ENCODE measurements at places on chromosomes 1 and 21.

DNA sequence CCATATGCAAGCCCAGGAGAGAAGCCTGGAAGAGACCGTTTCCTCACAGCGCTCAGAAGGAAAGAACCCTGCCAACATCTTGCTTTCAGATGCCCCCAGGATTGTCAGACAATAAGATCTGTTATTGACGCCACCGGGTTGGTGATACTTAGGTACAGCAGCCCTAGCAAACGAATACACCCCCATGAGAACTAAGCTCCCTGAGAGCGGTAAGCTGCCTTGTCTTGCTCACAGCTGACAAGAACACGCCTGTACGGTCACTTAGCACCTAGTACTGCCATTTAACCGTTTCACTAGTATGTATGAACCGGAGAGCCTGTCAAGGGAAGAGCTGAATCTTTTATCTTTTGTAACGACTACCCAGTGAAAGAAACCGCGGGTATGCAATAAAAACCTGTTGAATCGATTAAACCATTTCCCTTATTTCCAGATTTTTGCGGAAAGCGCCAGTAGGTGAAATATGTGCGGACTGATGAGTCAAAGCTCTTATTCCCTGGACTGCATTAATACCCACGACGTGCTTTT is 619 bp upstream of the ZBTB8B start:
- H3K4me1 ChIP-seq: peaks cover 13% of the 10 kb centered on the region
- no peaks in the 10 kb centered on the region for H3K36me3 ChIP-seq
- peak; percentile 29 for DNase-seq
- peaks cover 61% of the 10 kb centered on the region for H3K27me3 ChIP-seq

- peaks cover 39% of the 10 kb centered on the region for H3K27me3 ChIP-seq
- H3K27ac ChIP-seq: no peak overlapping the region
- no peaks in the 10 kb centered on the region for H3K36me3 ChIP-seq
- no peaks in the 10 kb centered on the region for H3K4me1 ChIP-seq
- H3K4me3 ChIP-seq: no peak overlapping the region
Measured at GRCh38 chr1:115712911-115713609, 55.5 kb downstream of the CASQ2 start.

GRCh38 chr1:7727809-7728471 is 43.2 kb upstream of the VAMP3 start:
- H3K27me3 ChIP-seq: peaks cover 7% of the 10 kb centered on the region
- DNase-seq: no peak
- H3K27ac ChIP-seq: no peak overlapping the region
- H3K36me3 ChIP-seq: no peaks in the 10 kb centered on the region

DNA sequence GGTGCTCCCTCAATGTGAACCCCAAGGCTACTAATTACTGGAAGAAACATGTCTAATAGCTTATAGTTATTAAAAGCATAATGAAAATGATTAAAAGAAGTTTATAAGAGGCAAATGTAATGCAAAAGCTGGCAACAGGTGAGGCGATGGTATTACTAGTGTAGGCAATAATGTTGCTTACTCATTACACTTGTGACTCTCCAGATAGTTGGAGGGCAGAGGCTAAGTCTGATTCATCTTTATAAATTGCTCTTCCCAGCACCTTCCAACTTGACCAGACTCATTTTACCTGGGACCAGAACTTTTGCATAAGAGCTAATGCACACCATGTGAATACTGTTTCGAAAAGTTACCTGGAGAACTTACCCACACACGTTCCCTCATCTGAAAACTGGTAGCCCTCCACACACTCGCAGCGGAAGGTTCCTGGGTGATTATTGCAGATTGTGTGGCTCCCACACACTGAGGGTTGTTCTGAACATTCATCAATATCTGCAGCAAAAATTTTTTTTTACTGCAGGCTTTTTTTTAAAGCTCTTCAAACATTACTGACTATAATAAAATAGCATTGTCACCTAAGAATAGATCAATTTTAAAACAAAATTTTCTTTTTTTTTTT is 48.0 kb downstream of the NID1 start:
- no peaks in the 10 kb centered on the region for H3K4me1 ChIP-seq
- no peaks in the 10 kb centered on the region for H3K27me3 ChIP-seq
- no peak overlapping the region for H3K27ac ChIP-seq
- no peak for DNase-seq
- no peaks in the 10 kb centered on the region for H3K36me3 ChIP-seq
- no peak overlapping the region for H3K4me3 ChIP-seq

DNA sequence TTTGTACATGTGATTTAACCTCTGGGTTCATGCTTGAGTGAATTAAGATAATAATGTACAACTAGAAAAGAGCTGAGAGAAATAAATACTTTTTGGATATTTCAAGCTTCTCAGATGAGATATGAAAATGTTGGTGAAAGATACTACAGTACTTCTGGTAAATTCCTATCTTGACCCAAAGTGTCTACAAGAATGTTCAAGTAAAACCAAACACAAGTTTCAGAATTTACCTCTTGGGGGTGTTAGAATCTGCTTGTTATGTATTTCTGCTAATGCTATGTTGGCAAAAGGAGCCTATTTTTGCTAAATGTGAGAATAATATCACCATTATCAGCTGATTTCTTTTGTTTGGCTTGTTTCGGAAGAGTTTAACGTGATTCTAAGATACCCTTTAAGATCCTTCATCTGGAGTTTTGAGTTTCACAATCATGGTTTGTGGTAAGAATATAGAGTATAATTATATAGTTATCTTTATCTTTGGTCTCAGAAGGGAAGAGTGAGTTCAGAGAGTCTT is 388.5 kb downstream of the LMO4 start:
- H3K4me1 ChIP-seq: no peaks in the 10 kb centered on the region
- no peak overlapping the region for H3K4me3 ChIP-seq
- no peak overlapping the region for H3K27ac ChIP-seq
- H3K36me3 ChIP-seq: no peaks in the 10 kb centered on the region

GRCh38 chr1:117405042-117405441 is 37.8 kb downstream of the MAN1A2 start:
- no peak overlapping the region for H3K27ac ChIP-seq
- no peak overlapping the region for H3K4me3 ChIP-seq
- H3K27me3 ChIP-seq: no peaks in the 10 kb centered on the region
- no peak for DNase-seq

DNA sequence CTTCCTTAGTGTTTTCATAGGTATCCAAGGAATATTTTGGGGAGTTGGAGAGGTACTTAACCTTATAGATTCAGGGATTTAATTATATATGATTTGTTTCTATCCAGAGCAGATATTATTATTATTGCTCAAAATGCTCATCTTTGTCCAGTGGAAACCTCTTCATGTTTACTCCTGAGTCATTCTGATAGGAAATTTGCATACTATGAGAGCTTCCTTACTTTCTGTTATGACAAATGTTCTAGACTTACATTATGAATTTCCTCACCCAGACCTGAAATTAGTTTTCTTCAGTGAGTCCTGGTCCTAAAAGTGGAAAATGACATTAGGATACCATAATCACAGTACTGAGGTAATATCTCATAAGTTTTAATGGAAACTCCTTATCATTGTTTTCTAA is 57.5 kb upstream of the PLPPR5 start:
- H3K4me1 ChIP-seq: no peaks in the 10 kb centered on the region
- H3K27me3 ChIP-seq: peaks cover 11% of the 10 kb centered on the region

- DNase-seq: no peak
- peaks cover 17% of the 10 kb centered on the region for H3K27me3 ChIP-seq
- no peaks in the 10 kb centered on the region for H3K36me3 ChIP-seq
Measured at GRCh38 chr1:192879406-192879805, 70.6 kb downstream of the RGS2 start.

GRCh38 chr1:63414691-63415365 is 47.4 kb downstream of the ALG6 start:
- no peak for DNase-seq
- H3K36me3 ChIP-seq: peaks cover 73% of the 10 kb centered on the region
- no peak overlapping the region for H3K4me3 ChIP-seq
- H3K4me1 ChIP-seq: no peaks in the 10 kb centered on the region
- no peak overlapping the region for H3K27ac ChIP-seq
- H3K27me3 ChIP-seq: no peaks in the 10 kb centered on the region

- peak; percentile 59 for DNase-seq
- H3K27me3 ChIP-seq: peaks cover 3% of the 10 kb centered on the region
- peaks cover 2% of the 10 kb centered on the region for H3K4me1 ChIP-seq
- H3K4me3 ChIP-seq: no peak overlapping the region
- H3K27ac ChIP-seq: no peak overlapping the region
Measured at GRCh38 chr1:39919545-39919944, 17.8 kb upstream of the MYCL start.

DNA sequence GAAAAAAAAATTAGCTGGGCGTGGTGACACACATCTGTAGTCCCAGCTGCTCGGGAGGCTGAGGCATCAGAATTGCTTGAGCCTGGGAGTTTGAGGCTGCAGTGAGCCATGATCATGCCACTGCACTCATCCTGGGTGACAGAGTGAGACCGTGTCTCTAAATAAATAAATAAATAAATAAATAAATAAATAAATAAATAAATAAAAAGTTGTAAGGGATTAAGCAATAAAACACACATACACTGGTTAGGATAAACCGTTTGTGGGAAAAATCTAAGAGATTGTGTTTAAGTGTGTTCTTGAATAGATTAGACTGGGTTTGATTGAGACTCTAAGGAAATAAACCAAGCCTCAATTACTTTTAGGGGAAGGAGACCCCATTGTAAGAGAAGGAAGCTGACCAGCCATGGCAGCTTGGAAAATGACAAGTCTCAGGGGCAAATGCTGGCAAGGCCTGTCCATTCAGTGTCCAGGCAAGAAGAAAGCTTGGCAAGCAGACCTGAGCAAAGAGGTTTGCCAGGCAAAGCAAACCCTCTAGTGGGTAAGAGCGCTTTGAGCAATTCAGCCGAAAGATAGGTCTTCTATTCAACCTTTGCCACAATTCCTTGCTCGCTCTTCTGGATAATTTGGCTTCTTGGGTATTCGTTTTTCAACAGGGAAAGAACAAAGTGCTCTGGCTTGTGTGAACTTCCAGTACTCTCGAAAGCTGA is 106.9 kb upstream of the SERBP1 start:
- H3K27me3 ChIP-seq: peaks cover 6% of the 10 kb centered on the region
- no peak overlapping the region for H3K4me3 ChIP-seq
- DNase-seq: no peak

DNA sequence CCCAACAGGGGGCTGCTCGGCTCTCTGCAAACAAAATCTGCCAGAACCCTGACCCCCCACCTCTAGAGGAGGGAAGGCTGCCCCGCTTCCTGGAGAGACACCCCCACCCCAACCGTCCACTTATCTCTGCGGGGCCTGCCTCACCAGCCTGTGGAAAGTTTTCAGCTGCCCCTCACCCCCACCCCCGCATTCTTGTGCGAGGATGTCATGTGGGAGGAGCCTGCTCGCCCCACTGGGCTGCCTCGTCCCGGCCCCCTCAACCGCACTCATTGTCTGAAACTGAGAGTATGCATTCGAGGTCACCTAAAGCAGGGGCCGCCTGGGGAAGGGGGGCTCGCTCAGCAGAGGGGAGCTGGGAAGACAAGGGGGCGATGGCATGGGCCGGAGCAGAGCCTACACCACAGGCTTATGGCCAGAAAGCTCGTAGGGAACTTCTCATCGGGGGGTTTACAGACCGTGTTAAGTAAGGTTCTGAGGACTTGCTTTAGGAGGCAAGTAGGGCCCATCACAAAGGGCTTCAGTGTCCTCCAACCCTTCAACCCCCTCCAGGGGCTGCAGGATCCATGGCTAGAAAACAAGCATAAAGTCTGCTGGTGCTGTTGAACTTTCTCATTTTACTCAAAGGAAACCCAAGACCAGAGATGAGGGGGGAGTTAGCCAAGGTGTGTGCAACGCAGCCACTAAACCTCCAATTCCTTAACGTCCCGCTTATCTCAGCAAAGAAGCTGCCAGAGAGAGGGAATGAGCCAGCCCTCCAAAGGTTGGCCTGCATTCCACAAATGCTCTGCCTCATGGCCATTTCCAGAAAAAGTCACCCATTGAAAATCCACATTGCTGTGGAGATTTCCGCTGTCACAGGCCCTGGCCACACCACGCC is 9.4 kb downstream of the EPHA2 start:
- no peak overlapping the region for H3K27ac ChIP-seq
- peaks cover 3% of the 10 kb centered on the region for H3K27me3 ChIP-seq
- no peak overlapping the region for H3K4me3 ChIP-seq
- H3K4me1 ChIP-seq: peaks cover 6% of the 10 kb centered on the region

DNA sequence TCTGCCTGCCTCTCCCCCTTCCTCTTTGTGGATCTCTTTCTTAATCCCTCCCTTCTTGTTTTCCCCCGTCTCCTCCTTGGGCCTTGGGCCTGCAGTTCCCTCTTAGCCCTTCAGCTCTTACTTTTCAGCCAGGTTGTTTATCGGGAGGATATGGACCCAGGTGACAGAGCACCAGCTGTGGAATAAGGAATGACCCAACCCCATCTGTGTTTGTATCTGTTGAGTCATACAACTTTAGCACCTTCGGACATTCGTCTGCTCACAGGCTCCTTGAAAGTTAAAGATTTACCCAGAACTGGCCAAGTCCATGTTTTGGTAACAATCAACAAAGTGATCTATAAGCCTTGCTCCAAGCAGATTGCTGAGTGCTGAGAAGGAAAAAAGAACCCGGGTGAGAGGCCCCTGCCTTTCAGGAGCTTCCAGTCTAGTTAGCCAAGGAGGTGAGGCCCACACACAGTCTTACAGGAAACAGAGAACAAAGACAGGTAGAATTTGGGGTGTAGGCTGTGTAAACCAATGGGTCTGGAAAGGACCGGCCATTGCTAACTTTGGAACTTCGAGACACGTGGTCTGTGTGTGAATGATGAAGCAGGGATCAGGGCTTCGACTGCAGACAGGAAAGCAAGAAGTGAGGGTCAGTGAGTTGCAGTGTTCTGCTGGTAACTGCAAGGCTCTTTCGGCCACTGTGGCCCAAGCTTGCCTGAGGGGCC is 66.7 kb upstream of the F3 start:
- no peak overlapping the region for H3K4me3 ChIP-seq
- H3K4me1 ChIP-seq: no peaks in the 10 kb centered on the region
- no peaks in the 10 kb centered on the region for H3K36me3 ChIP-seq
- no peak for DNase-seq
- no peak overlapping the region for H3K27ac ChIP-seq
- H3K27me3 ChIP-seq: peaks cover 7% of the 10 kb centered on the region

DNA sequence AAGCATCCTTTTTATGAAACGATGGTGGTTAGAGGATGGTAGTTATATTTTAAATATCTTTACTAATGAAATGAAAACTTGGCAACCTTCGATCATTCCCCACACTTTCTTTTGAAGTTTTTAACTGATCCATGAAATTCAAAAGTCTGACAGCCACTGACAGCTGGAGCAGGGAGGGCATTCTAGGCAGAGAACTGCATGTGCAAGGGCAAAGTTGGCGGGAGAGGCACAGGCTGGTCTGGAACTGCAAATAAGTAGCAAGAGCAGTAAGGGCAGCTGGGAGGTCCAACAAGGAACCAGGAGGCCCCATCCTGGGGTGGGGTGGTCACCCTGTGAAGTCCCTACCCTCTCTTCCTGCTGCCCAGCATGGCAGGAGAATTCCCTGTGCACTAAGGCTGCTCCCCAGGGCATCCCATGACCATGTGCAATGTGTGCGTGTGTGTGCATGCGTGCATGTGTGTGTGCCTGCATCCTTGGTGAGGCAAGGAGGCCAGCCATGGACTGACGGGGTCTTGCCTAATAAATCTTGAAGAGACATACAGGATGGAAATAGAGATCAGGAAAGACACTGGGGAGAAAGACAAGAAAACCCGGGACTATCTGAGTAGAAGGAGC is 33.1 kb upstream of the FOXO6 start:
- DNase-seq: no peak
- no peak overlapping the region for H3K27ac ChIP-seq
- H3K36me3 ChIP-seq: no peaks in the 10 kb centered on the region
- peaks cover 2% of the 10 kb centered on the region for H3K4me1 ChIP-seq
- no peak overlapping the region for H3K4me3 ChIP-seq
